ENCODE measurements at places on chromosomes 5 and 9.

DNA sequence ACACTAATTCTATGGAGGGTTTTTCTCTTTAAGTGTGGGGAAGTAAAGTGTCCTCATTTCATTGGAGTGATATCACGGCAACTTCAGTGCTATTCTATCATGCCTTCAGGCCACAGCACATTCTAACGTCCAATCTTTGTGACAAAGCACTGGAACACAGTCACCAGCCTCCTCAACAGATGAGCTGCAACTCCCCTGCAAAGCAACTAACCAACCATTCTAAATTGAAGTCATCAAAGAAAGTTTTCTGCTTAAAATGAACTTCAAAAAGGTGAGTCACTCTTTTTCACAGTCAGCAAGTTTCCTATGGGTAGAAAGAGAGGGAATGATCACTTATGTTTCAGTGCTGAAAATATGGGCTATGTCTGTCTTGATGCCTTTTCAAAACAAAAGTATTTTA is 190.8 kb downstream of the ELAVL2 start:
- DNase-seq, result no peak

DNA sequence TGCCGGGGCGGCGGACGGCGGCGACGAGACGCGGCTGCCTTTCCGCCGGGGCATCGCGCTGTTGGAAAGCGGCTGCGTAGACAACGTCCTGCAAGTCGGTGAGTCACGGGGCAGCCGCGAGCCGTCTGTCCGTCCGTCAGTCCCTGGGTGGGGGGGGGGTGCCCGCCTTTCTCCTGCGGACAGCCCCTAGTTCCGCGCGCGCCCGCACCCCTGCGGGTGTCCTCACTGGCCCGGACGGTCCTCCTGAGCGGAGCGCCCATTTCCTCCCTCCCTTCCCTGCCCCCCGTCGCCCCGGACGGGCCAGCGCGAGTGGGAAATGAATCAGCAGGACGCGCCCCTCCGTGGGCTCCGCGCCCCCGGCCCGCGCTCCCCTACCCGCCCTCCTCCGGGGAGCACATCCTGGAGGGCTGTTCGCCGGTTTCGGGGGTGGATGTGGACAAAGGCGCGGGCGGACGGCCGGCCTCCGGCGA is 828 bp downstream of the ZSWIM6 start:
- peak; percentile 7 for DNase-seq

GRCh38 chr9:104028827-104029226 is 65.3 kb upstream of the SMC2 start:
- no peak for DNase-seq

- no peak for DNase-seq
Observed at GRCh38 chr9:24832307-24832706, 286.6 kb upstream of the IZUMO3 start.

DNA sequence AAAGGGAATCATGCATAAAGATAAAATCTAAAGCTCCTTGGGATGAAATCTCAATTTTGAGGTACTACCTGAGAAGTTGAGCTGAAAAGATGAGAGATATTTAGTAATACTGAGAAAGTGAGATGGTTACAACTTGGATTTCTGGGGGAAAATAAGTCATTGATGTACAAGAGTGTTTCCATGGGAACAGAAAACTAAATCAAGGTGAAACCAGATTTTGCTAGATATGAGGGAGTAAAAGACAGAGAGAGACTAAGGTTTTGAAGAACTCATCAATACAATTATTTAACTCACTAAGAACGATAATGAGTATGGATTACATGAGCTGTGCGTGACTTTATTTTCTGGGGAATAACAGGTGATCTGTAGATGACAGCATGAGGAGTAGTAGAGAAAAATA is 10.2 kb upstream of the ST8SIA4 start:
- DNase-seq, result no peak

GRCh38 chr9:36148311-36149051 is 11.9 kb downstream of the GLIPR2 start:
- DNase-seq, result no peak

- DNase-seq, result no peak
Observed at GRCh38 chr5:170614720-170615119, 110.9 kb downstream of the KCNIP1 start.

- no peak for DNase-seq
Observed at GRCh38 chr5:173123416-173123815, 20.9 kb upstream of the BNIP1 start.

DNA sequence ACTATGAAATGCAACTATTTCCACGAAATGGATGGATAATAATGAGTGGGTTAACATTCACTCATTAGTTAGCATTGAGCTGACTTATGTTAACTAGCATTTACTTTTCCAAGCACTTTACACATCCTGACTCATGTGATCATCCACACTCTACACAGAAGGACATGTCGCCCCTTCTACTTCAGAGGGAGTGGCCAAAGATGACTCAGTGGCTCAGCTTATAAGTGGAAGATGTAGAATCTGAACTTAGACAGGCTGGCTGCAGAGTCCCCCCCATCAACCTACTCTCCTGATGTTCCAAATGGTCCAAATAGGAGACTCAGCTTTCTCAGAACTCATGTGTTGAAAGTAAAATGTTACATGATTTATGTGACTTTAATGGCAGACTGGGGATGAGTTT is 146.0 kb downstream of the ADCY2 start:
- DNase-seq, result no peak

DNA sequence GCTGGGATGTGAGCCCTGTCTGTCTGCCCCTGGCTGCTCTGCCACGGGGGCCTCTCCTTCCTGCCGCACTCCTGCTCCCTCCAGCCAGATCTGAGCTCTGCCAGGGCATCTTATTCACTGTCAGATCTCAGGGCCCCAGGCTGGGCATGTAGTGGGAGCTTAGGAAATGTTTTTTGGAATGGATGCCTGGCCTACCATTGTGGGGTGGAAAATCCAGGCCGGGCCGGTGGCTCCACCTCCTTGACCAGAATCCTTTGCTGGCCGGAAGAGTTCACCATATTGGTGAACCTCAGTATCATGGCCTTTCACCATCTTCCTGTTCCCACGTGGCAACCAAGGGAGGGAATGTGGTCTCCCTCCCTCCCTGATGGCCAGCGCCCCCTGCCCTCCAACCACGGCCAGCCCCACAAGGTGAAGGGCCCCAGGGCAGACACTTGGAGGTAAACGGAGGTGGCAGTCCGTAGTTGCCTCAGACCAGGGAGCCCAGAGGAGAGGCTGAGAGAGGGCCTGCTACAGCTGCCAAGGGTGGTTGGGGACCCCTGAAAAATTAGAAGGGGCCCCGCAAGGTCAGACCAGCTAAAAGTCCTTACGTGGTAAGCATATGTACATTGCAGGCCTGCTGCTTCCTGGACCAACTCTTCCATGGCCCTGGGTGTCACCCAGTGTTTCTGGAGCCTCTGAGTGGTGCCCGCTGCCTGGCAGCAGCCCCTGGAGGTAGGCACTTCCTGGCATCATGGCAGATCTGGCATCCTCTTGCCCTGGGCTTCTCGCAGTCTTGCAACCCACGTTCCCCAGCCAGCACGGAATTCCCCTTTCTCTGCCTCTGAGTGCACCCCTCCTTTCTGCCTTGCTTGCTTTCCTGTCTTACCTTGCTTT is 153.3 kb downstream of the RGS3 start:
- no peak for DNase-seq

DNA sequence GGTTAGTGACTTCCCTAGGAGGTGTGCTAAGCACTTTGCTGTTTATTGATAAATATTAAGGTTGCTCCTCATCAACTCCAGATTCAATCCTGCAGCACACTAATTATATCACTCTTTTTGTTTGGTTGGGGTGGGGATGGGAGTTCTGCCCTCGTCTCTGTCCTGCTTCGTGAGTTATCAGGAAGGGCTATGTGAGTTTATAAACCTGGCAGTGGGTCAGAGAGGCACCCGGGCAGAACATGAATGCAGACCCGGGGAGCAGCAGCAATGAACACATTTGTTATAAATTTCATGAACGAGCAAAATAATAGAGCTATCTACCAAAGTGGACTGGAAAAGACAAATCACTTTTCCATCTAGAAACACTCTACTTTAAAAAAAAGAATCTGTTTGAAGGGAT is 125.5 kb upstream of the WWC1 start:
- DNase-seq, result no peak

DNA sequence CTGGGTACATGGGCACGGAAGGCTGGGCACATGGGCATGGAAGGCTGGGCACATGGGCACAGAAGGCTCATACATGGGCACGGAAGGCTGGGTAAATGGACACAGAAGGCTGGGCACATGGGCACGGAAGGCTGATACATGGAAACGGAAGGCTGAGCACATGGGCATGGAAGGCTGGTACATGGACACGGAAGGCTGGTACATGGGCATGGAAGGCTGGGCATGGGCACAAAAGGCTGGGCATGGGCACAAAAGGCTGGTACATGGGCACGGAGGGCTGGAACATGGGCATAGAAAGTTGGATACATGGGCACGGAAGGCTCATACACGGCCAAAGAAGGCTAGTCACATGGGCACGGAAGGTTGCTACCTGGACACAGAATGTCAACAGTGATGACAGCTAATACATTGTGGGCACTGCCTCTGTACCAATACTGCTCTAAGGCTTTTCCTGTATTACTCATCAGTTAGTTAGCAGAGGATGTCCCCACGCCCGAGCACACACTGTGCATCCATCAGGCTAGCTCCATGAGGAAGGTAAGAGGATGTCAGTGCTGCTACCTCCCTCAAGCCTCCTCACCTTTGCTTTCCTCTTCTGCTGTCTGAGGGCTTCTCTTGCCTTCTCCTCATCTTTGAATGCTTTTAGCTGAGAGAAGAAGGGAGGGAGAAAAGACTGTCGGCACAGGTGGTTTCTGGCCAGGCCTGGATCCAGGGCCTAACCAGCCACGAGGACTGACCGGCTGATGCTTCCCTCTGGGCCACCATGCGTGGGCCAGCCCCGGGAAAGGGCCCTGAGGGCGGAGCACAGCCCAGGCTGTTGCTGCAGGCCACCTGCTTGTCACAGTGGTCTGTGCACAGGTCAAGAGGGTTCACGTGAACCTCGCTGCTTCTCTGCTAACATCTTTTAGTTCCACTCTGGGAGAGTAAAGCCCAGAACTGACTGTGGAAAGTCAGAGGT is 14.3 kb downstream of the GPX3 start:
- DNase-seq, result no peak

Data from stimulated activated CD4-positive, alpha-beta T cell treated with anti-CD3 and anti-CD28 coated beads, TNF-alpha, amount 100 ng/mL, for 4 hours (primary cell).